ENCODE measurements at places on chromosomes 4 and X.

GRCh38 chrX:154717824-154718223 is 33.1 kb downstream of the GAB3 start:
- no peak for DNase-seq

DNA sequence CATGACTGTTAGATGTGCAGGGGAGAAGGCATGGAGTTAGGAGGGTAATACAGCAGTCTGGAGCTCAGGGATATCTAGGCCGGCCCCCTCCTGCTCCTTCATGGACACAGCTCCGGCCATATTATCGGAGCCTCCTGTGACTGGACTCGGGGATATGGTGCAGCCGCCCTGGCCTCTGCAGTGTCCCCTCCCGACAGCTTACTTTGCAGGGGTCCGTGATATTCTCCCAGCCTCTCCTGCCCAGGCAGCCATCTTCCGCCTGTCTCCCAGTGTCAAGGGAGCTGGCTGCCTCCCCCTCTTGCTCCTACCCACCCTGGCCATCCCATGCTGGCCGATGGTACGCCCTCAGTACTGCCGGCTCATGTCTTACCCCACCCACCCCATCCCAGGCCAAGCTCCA is 19.9 kb upstream of the RNF4 start:
- no peak for DNase-seq

- no peak for DNase-seq
Observed at GRCh38 chr4:20254511-20255250, 3.0 kb downstream of the SLIT2 start.

GRCh38 chrX:139187738-139188137 is 342.8 kb upstream of the F9 start:
- DNase-seq: no peak

DNA sequence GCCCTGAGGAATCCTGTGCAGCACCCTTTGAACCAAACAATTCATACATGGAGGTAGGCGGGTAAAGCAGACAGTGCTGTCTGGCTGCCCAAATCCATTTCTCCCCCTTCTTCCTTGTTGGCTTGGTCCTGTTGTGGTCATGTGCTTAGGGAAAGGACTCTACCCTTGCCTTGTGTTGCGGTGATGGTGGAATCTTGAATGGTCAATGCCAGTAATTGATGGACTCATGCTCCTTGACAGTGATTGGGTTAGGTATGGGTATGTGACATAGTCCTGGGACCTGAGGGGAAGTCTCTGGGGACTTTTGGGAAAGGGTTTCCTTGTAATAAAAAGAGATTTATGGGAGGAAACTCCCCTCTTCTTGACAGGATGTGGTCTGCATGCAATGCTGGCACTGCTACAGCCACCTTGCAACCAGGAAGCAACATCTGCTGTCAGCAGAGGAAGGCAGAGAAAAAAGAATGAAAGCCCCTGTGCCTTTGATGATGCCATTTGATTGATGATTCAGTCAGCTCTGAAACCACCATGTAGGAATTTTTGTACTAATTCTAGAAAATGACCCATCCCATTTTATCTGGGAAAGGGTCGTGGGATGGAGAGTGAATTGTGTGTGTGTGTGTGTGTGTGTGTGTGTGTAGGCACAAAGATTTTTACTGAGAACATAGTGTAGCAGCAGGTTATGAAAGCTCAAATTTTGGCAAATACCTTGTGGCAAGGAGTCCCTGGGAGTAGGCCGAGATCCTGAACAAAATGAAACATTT is 30.0 kb upstream of the HUWE1 start:
- peak; percentile 5 for DNase-seq

DNA sequence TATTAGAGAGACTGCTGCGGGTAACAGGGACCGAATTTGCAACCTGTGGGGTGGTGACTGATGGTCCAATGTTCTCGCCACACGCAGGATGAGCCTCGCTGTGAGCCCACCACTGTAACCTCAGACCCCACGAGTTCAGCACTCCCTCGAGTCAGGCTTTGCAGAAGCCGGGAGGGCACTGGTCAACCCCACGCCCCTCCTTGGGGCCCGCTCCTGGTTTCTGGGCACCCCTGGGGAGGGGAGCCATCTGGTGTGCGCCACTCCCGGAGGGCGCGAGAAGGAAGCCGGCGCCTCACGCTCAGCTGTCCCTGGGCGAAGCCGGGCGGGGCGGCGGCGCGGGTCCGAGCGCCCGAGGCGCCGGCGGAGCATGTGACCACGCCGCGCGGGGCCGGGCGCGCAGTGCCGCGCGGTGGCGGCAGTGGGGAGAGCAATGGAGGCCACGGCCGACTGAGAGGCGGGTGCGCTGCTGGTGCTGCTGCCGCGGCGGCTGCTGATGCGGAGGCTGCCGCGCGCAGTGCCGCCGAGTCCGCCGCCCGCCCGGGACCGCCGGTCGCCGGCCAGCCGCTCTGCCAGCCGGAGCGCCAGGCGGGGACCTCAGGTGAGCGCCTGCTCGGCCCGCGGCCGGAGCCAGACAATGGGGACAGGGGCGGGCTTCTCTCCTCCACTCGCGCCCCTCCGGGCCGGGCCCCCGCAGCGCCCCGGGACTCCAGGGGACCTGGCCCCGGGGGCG is 100.1 kb downstream of the CEP135 start:
- no peak for DNase-seq

GRCh38 chr4:10108818-10109783 is 7.5 kb downstream of the WDR1 start:
- DNase-seq: no peak

- no peak for DNase-seq
Observed at GRCh38 chr4:39484582-39485272, 25.9 kb downstream of the LIAS start.

- DNase-seq: no peak
Observed at GRCh38 chr4:147576084-147576483, 41.1 kb upstream of the TMEM184C start.

DNA sequence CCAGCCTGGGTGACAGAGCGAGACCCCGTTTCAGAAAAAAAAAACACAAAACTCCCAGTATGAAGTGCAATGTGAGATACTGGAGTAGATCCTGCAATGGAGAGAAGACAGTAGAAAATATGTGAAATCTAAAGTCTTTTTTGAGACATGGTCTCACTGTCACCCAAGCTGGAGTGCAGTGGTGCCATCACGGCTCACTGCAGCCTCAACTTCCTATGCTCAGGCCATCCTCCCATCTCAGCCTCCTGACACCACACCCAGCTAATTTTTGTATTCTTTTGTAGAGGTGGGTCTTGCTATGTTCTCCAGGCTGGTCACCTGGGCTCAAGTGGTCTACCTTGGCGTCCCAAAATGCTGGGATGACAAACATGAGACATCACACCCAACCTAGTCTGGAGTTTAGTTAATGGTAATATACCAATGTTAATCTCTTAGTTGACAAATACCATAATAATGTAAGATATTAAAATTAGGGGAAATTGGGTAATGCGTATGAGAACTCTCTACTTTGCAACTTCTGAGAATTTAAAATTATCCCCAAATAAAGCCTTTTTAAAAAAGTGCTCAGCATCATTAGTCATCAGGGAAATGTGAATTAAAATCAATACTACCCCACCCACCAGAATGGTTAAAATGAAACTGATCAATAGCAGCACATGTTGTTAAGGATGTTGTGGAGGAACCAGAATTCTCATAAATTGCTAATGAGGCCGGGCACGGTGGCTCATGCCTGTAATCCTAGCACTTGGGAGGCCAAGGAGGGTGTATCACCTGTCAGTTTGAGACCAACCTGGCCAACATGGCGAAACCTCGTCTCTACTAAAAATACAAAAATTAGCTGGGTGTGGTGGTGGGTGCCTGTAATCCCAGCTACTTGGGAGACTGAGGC is 15.0 kb downstream of the RBMX start:
- no peak for DNase-seq

GRCh38 chr4:150136036-150136435 is 57.8 kb downstream of the DCLK2 start:
- no peak for DNase-seq

DNA sequence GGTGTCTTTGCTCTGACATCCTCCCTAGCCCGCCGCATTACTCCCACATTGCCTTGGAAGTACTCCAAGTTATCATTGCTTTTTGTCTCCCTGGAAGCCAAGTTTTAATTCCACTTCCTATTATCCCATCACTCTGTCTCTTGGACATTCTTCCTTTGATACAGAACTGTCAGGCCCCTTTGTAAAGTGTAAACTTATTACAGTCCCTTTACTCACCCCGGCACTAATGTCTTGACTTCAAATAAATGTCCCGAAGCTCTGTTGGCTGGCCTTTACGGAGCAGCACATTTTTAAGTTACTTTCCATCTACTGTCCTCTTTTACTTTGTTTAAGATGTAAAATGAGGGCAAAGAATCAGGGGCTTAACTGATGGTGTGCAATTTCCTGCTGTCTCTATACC is 223.5 kb upstream of the IGFBP7 start:
- DNase-seq: no peak

GRCh38 chr4:151611960-151612359 is 148.8 kb downstream of the GATB start:
- DNase-seq: no peak

Measured in stimulated activated CD8-positive, alpha-beta memory T cell treated with anti-CD3 and anti-CD28 coated beads, Interleukin-15, amount 100 ng/mL, for 1 hour (primary cell).